ENCODE measurements at places on chromosomes 12 and 14.

- no peak for DNase-seq
Observed at GRCh38 chr12:112166051-112167015, 41.0 kb downstream of the TRAFD1 start.

DNA sequence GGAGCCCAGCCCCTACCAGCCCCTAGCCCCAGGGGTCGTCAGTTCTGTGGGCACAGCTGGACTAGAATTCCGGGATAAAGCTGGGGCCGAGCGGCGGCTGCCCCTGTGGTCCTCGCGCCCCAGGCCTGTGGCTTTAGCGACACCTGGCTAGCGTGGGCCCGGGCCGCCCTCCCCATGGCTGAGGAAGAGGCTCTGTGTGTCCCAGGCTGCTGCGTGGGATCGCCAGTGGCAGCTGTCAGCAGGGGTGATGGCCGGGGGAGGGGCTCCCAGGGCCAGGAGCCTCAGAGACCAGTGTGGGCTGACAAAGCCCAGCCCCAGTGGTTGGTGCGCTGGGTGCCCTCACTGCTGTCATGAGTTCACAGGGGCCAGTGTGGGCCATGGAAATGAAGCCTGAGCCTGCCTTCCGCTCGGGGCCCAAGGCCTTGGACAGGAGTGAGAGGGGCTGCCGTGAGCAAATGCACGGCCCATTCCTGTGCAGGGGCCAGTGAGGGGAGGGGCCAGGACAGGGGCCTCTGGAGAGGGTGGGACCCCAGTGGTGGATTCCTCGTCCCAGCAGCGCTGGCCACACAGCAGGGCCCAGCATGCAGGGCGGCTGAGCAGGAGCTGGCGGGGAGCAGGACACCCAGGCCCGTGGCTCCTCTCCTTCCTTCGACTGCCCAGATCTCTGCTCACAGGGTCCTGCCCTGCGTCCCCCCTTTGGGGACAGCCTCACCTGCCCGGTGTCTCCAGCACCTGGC, 11.4 kb downstream of the FBRSL1 start:
- DNase-seq: no peak

GRCh38 chr12:10959804-10960203, 20.7 kb upstream of the TAS2R14 start:
- no peak for DNase-seq

DNA sequence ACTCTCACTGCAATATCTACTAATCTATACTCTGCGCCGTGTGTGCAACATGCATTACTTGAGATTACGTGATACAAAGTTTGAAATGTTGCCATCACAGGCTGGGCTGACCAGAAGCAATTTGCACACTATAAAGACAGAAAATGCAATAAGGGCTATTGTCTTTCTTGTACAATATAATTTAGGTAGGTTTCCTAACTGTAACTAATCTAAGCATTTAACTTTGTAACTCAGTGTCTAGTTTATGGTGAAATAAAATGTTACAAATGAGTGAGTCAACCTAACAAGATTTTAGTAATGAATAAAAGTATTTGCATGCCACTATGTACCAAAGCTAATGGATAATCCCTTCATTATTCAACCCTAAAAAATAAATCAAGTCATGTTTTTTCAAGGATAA, 57.8 kb downstream of the LRP6 start:
- no peak for DNase-seq
